ENCODE measurements at places on chromosomes 12 and 14. TPM values are rescaled to one million over a fixed set of nuclear protein-coding genes. Genes with fewer than 3 reads are reported as not detected.

DDX55 gene
- 20.1 TPM for total RNA-seq

CFAP73 gene
- total RNA-seq = not detected

MPHOSPH9 gene
- 12.8 TPM for total RNA-seq

TTC9 gene
- 0.51 TPM for total RNA-seq
